Right hindlimb (tissue), 1 donor: ENCODE measurements at places on chromosomes 2 and 18.
A peak's percentile ranks its signal among the peaks of the same experiment; 100 is the strongest.

DNA sequence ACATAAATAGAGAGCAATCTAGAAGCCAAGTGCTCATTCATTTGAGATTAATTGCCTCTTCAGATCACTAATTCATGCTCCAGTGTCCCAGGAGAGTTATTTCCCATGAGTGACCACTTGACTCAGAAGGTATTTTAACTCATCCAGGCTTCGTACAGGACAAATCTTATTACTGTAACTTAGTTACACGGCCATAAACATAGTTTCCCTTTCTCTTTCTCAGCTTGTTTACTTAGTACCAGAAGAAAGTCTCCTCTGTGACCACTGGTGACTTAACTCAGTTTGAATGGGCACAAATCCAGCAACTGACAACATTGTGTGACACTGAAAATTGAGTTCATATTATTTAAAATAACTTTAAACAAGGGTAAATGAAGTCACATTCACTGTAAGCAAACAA lies 25.3 kb downstream of the MMADHC start:
- no peak for DNase-seq

- DNase-seq = peak; percentile 59
These were observed 289.8 kb upstream of the SPRED2 start for GRCh38 chr2:65722028-65722778.

DNA sequence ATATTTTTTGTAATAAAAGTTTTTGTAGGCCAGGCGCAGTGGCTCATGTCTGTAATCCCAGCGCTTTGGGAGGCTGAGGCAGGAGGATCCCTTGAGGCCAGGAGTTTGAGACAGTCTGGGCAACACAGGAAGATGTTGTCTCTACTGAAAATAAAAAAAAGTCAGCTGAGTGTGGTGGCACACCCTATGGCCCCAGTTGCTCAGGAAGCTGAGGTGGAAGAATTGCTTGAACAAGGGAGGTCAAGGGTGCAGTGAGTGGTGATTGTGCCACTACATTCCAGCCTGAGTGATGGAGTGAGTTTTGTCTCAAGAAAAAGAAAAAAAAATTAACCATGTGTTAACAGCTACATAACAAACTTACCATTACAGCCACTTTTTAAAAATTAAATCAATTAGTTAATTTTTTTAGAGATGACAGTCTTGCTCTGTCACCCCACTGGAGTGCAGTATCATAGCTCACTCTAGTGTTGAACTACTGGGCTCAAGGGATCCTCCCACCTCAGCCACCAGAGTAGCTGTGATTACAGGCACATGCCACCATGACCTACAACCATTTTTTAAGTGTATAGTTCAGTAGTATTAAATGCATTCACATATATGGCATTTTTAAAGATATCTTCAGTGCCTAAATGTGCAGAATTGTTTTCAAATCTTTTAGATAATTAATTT lies 67.2 kb upstream of the ACYP2 start:
- DNase-seq = no peak

- DNase-seq = no peak
These were observed 75.3 kb upstream of the SIX3 start for GRCh38 chr2:44866152-44866551.

DNA sequence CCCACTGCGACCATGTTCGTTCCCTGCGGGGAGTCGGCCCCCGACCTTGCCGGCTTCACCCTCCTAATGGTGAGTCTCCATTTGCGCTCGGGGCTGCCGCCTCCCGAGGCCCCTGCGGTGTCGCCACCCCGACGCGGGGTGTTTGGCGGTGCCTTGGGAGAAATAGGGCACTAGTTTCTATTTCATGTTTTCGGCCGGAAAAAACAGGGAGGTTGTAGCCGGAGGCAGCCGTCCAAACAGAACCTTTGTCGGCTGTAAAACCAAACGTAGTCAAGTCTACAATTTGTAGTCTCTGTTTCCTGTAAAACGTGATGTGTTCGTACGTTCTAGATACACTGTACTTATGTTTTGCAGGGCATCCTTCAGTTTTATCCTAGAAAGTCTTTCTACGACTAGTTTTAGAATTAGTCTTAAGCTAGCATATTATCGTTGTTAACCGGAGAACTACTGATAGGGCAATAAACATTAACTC lies 290 bp downstream of the PSMG2 start:
- DNase-seq = no peak

GRCh38 chr18:23291456-23292205 lies 156.3 kb downstream of the CABLES1 start:
- no peak for DNase-seq
